ENCODE measurements at places on chromosomes 16 and 17. TPM values are rescaled to one million over a fixed set of nuclear protein-coding genes. Genes with fewer than 3 reads are reported as not detected.

The IL21R gene
- 0.55 TPM for total RNA-seq

DNA sequence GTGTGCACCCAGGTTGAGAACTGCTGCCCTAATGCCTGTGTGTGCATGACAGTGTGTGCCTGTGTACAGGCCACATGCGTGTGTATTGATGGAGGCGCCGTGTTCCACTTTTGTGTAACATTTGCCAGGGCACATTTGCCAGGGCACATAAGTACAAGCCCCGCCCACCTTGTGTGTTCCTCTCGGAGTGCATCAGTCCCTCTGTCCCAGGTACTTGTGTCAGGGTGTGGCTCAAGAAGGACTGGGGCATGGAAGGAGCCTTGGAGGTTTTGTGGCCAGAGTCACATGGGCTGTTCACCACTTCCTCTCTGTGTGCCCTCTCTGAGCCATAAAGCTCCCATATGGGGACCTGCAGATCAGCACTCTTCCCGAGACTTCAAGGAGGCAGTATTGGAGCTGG is 73.9 kb downstream of the MRM1 start:
- DNase-seq: no peak

The TRPV3 gene
- 2.1 TPM for total RNA-seq

- DNase-seq: no peak
These were observed 7.0 kb downstream of the PLXDC1 start for GRCh38 chr17:39144416-39144840.

DNA sequence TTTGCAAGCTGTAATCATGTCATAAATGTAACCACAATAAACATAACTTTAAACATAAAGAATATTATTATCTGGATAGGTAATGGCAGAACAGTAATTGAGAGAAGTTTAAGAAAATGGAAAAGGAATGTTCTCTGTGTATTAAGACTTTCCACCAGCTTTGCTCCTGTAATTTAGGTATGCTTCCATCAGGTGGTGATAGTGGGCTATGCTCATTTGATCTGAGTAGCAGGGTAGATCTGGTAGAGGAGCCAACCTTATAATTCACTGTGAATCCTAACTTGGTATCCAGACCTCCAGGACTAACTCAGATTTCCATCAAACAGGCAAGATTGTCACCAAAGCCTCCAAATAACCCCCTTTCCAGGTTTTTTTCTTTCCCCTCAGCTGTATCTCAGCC is 137.9 kb upstream of the ZKSCAN2 start:
- no peak for DNase-seq

The ITGB4 gene
- total RNA-seq: 1.4 TPM

DNA sequence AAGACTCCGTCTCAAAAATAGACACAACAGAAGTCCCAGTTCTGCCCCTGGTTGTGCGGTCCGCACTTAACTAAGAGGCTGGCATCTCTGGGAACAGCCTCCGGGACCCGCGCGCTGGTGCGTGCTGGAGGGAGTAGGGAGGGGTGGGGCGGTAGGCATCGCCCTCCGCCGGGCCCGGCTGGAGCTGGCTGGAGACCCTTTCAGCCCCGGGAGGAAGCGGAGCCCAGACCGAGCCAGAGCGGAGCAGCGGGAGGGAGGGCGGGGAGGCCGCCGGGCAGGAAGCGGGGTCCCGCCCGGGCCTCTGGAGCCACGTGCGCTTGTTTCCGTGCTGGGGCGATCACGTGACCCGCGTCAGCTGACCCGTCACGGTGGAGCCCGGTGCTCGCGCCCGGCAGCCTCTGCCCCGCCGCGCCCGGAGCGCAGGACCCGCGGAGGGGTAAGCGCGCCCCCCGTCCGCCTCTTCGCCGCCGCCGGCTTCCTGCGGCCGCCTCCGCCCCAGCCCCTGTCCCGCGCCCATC is at the start of gene WDR81:
Gene WDR81 (plus strand): TSS at position 354 of the 518 bp plus-strand sequence. CDS start 256 bp downstream, outside the sequence.
- peak; percentile 75 for DNase-seq

The HNF1B gene
- not detected for total RNA-seq

The CSH2 gene
- total RNA-seq: not detected

The MYL4 gene
- not detected for total RNA-seq

The HOXB13 gene
- total RNA-seq: not detected

- no peak for DNase-seq
These were observed 96.9 kb upstream of the ADAMTS18 start for GRCh38 chr16:77531752-77532151.

The TERB1 gene
- 0.25 TPM for total RNA-seq

DNA sequence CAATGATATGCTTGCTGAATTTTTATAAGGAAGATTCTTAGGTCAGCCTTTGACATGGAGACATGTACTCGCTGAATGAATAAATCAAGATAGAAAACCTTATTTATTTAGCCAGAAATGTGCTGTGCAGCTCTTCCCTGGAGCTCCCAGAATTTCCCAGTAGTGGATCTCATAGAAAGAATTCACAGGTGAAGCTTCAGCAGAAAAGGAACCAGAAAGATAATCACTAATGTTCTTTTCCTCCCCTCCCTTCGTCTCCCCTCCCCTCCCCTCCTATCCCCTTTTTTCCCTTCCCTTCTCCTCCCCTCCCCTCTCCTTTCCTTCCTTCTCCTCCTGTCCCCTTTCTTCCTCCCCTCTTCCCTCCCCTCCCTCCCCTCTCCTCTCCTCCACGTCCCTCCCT is 158.2 kb downstream of the MAP2K6 start:
- no peak for DNase-seq

The CX3CL1 gene
- total RNA-seq: 6.0 TPM

The SSTR5 gene
- total RNA-seq: not detected

The FOXL1 gene
- 0.09 TPM for total RNA-seq

The NPEPPS gene
- 136 TPM for total RNA-seq

DNA sequence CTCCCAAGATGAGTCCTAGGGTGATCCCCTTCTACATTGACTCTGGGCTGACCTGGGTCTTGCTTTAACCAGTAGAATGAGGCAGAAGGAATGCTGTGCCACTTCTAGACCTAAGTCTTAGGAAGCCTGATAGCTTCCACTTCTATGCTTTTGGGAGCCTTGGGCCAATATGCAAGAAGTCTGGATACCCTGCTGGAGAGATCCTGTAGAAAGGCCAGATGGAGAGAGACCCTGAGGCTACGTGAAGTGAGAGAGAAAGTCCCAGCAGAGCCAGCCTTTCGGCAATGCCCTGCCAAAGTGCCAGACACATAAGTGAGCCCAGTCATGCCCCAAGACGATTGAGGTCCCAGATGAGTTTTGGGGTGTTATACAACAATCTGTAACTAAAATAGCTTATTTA is 1.7 kb downstream of the KRT222 start:
- no peak for DNase-seq

The KRTAP3-3 gene
- total RNA-seq: not detected

Measured in neural crest cell (in vitro differentiated cells).